Activated naive CD4-positive, alpha-beta T cell treated with anti-CD3 and anti-CD28 coated beads for 36 hours (primary cell): ENCODE measurements at places on chromosomes 11 and 22. TPM values are rescaled to one million over a fixed set of nuclear protein-coding genes. Genes with fewer than 3 reads are reported as not detected.

GRCh38 chr11:60214386-60214785 lies 28.6 kb downstream of the MS4A4E start:
- H3K27me3 ChIP-seq = peaks cover 10% of the 10 kb centered on the region
- H3K4me3 ChIP-seq = no peak overlapping the region
- no peaks in the 10 kb centered on the region for H3K4me1 ChIP-seq
- H3K36me3 ChIP-seq = no peaks in the 10 kb centered on the region

P4HA3 gene
- not detected for total RNA-seq

- no peak overlapping the region for H3K27ac ChIP-seq
- H3K4me3 ChIP-seq = no peak overlapping the region
- no peak for DNase-seq
- no peaks in the 10 kb centered on the region for H3K27me3 ChIP-seq
Observed at GRCh38 chr11:16027621-16028020, 328.7 kb downstream of the SOX6 start.

INPP5J gene
- 0.17 TPM for total RNA-seq

DNA sequence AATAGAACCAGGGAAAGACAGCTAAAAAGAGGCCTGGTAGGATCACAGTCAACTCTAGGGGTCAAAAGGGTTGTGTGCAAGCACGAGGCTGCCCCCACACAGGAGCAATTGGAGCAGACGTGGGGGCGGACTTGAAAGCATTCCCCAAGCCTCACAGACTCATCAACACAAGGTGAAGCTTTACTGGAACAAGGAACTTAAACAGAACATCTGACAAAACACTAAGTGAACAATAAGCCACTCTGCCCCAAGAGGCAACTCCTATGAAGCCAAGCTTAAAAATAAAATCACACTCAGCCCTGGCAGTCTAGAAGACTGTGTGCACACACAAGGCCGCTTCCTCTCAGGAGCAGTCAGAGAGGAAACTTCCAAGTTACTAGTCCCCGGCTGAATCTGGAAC lies 32.2 kb upstream of the TEAD1 start:
- no peak overlapping the region for H3K4me3 ChIP-seq
- H3K27me3 ChIP-seq = peaks cover 5% of the 10 kb centered on the region
- no peaks in the 10 kb centered on the region for H3K36me3 ChIP-seq
- no peak for DNase-seq
- no peak overlapping the region for H3K27ac ChIP-seq

- no peak overlapping the region for H3K27ac ChIP-seq
- no peaks in the 10 kb centered on the region for H3K27me3 ChIP-seq
- H3K4me3 ChIP-seq = no peak overlapping the region
- no peaks in the 10 kb centered on the region for H3K36me3 ChIP-seq
- DNase-seq = peak; percentile 55
Observed at GRCh38 chr11:12411806-12412727, 34.7 kb downstream of the PARVA start.

- DNase-seq = no peak
- no peaks in the 10 kb centered on the region for H3K4me1 ChIP-seq
Observed at GRCh38 chr11:117663821-117664220, 133.2 kb downstream of the DSCAML1 start.

DNA sequence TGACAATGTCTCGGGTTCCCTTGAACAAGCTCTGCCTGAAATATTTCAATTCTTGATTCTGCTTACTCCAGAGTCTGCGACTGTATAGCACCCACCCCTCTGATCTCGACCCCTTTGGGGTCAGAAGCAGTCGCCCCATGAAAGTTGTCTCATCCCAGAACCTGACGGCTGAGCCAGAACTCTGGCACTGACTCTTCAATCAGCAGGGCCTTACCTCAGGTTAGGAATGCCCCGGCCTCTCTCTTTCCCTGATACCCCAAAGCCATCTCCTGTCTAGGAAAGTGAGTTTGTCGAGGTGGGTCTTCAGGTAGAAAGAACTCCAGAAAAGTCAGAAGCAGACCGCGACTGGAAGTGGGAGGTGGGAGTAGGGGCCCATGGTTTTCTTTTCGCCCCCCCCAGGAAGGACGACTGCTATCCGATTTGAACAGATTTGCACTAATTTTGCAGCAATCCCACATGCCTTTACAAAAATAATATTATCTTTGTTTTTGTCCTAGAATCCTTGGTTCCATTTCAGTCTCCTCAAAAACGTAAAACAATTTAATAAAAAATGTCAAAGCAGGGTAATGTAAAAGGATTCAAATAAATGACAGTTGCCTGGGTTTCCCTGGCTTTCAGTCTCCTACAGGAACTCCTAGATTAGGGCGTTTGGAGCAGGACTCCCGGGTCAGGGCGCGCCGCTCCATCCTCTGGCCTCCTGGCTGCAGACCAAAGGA lies 898 bp upstream of the ROBO3 start:
- peaks cover 35% of the 10 kb centered on the region for H3K4me1 ChIP-seq
- no peaks in the 10 kb centered on the region for H3K36me3 ChIP-seq
- no peak overlapping the region for H3K4me3 ChIP-seq
- no peak for DNase-seq
- H3K27ac ChIP-seq = no peak overlapping the region
- peaks cover 86% of the 10 kb centered on the region for H3K27me3 ChIP-seq

- H3K4me3 ChIP-seq = no peak overlapping the region
- H3K36me3 ChIP-seq = no peaks in the 10 kb centered on the region
- peak; percentile 11 for DNase-seq
- H3K27ac ChIP-seq = no peak overlapping the region
- H3K27me3 ChIP-seq = no peaks in the 10 kb centered on the region
Observed at GRCh38 chr11:22730319-22730718, 63.9 kb downstream of the GAS2 start.

MAP6 gene
- not detected for total RNA-seq

GRCh38 chr22:24236656-24237055 lies 8.2 kb downstream of the GGT5 start:
- H3K36me3 ChIP-seq = no peaks in the 10 kb centered on the region
- H3K4me3 ChIP-seq = no peak overlapping the region
- no peaks in the 10 kb centered on the region for H3K27me3 ChIP-seq

DNA sequence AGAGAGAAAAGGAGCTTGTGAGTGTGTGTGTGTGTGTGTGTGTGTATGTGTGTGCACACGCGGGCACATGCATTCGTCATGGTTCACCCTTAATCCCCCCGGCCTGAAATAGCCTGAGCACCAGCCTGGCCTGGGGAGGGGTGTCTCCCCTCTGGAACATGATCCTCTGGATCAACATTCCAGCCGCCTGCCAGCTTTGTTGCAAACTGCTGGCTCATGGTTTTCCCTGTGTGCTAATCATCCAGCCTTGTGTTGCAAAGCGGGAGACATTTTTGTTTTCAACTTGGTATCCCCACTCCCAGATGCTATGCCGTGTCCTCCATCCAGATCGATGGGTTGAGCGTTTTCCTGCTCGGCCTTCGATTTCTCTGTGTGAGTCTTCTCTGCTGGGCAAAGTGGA lies 94.3 kb downstream of the FEZ1 start:
- peaks cover 34% of the 10 kb centered on the region for H3K27me3 ChIP-seq
- H3K27ac ChIP-seq = no peak overlapping the region
- no peak for DNase-seq
- no peak overlapping the region for H3K4me3 ChIP-seq

MRPL16 gene
- 59.5 TPM for total RNA-seq

GRCh38 chr11:130024361-130024760 lies 21.7 kb upstream of the PRDM10 start:
- no peak for DNase-seq
- peaks cover 1% of the 10 kb centered on the region for H3K4me1 ChIP-seq
- no peaks in the 10 kb centered on the region for H3K27me3 ChIP-seq
- H3K4me3 ChIP-seq = no peak overlapping the region
- no peaks in the 10 kb centered on the region for H3K36me3 ChIP-seq

DNA sequence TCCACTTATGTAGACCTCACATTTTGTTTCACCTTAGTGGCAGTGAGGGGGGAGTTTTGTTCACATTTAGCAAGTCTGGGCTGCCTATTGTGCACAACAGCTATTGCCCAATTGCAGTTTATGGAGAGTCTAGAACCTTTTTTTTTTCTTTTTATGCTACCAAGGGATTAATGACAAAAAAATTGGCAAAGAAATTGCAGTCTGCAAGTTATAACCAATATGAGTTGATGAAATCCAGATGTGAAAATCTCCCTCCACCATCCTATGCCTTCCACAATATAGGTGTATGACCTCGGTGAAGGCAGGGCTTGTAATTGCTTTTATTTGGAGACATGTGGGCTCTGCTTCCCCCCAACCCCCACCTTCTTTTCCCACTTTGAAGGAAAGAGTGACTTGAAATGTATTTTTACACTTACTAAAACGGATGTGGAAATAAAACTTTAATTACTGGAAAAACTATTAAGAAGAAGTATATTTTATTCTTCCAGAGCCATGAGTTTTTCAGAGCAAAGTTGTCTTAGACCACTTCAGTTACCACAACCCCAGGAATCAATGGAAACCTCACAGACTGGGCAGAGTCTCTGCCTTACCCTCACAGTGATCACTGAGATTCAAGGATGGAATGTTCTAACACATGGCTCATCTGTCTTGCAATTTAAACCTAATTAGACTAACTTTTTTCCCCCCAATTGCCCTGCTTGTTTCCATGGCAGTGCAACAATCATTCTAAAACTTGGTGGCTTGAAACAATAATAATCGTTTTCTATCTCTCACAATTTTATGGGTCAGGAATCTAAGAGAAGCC lies 120.8 kb upstream of the SLC5A12 start:
- H3K27me3 ChIP-seq = no peaks in the 10 kb centered on the region
- no peak overlapping the region for H3K4me3 ChIP-seq
- no peaks in the 10 kb centered on the region for H3K36me3 ChIP-seq
- H3K4me1 ChIP-seq = no peaks in the 10 kb centered on the region

DNA sequence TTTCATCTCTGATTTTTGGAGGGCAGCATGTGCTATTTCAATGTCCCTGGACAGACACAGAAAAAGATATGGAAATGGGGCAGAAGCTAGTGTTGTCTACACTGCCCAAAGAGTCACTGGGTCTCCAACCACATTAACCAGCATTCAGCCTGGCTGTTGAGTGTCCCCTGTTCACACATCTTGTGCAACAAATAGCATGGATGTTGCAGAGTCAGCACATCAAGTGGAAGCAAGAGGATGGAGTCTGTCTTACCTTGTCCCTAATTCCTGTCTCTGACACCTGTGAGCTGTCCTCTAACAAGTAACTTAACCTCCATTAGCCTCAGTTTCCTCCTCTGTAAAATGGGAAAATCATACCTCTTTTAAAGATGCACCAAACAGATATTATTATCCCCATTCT lies 60.2 kb downstream of the RCN1 start:
- H3K36me3 ChIP-seq = no peaks in the 10 kb centered on the region
- no peak for DNase-seq
- no peaks in the 10 kb centered on the region for H3K4me1 ChIP-seq
- no peak overlapping the region for H3K4me3 ChIP-seq
- peaks cover 14% of the 10 kb centered on the region for H3K27me3 ChIP-seq

DNA sequence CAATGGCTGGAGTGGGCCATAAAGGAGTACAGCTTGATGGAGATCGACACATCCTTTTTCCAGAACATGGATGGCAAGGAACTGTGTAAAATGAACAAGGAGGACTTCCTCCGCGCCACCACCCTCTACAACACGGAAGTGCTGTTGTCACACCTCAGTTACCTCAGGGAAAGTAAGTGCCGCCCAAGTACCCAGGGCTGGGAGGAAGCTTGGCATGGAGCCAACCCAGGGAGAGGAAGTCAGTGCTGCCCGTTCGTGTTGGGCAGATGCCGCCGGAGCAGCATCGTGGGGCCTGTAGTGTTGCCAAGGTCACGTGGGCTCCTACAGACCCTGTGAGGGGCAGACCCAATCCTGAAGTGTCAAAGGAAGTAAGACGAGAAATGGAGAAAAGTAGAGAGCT lies 78.9 kb downstream of the FLI1 start:
- H3K27me3 ChIP-seq = no peaks in the 10 kb centered on the region
- H3K4me1 ChIP-seq = peaks cover 37% of the 10 kb centered on the region
- peak; percentile 63 for DNase-seq
- H3K4me3 ChIP-seq = peak overlapping the region; percentile 2
- peaks cover 49% of the 10 kb centered on the region for H3K36me3 ChIP-seq
- peak overlapping the region; percentile 37 for H3K27ac ChIP-seq

DNA sequence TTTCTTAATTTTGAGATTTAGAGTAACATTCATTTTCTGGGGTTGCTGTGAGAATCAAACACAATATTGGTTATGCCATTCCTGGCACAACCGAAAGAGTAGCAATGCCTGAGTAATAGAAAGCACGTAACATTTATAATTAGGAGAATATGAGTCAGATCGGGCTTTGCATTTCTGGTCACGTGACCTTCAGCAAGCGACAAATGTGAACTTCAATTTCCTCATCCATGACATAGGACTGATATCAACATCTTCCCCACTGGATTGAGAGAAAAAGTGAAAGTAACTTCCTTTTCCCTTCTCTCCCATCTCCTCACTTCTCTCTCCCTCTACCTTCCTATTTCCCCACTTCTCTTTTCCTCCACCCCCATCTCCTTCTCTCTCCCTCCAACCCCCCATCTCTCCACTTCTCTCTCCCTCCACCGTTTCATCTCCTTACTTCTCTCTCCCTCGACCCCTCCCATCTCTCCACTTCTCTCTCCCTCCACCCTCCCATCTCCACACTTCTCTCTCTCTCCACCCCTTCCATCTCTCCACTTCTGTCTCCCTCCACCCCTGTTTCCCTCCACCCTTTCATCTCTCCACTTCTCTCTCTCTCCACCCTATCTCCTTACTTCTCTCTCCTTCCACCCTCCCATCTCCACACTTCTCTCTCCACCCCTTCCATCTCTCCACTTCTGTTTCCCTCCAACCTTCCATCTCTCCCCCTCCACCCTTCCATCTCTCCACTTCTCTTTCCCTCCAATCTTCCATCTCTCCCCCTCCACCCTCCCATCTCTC lies 33.5 kb upstream of the CAT start:
- H3K27ac ChIP-seq = no peak overlapping the region
- peaks cover 9% of the 10 kb centered on the region for H3K27me3 ChIP-seq
- no peaks in the 10 kb centered on the region for H3K36me3 ChIP-seq
- no peak overlapping the region for H3K4me3 ChIP-seq
- H3K4me1 ChIP-seq = peaks cover 16% of the 10 kb centered on the region

- H3K4me1 ChIP-seq = no peaks in the 10 kb centered on the region
- H3K36me3 ChIP-seq = no peaks in the 10 kb centered on the region
- peaks cover 7% of the 10 kb centered on the region for H3K27me3 ChIP-seq
- no peak overlapping the region for H3K4me3 ChIP-seq
- H3K27ac ChIP-seq = no peak overlapping the region
Observed at GRCh38 chr11:102186551-102187191, 76.4 kb downstream of the YAP1 start.

DNA sequence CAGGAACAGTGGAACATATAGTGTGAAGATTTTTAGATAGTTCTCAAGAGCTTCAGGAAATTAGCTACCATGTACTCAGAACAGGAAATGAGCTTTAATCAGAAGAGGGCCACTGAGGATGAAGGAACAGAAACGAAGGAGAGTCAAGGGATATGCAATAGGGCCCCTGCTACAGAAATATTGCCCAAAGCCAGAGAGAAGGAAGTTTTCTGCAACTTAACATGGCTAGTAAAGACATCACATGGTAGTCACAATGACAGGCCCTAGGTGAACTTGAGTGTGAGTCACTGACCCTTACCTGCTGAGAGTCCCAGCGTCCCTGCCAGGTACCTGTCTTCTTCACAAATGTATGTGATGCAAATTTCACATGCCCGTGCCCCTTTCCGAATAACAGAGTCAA lies 25.2 kb upstream of the CARD16 start:
- no peaks in the 10 kb centered on the region for H3K27me3 ChIP-seq
- no peaks in the 10 kb centered on the region for H3K36me3 ChIP-seq
- peaks cover 18% of the 10 kb centered on the region for H3K4me1 ChIP-seq
- H3K27ac ChIP-seq = peak overlapping the region; percentile 77
- H3K4me3 ChIP-seq = peak overlapping the region; percentile 71
- no peak for DNase-seq

EWSR1 gene
- 303 TPM for total RNA-seq

GRCh38 chr11:111334532-111335502 lies 36.5 kb downstream of the POU2AF3 start:
- H3K27me3 ChIP-seq = no peaks in the 10 kb centered on the region
- H3K4me3 ChIP-seq = no peak overlapping the region
- no peaks in the 10 kb centered on the region for H3K4me1 ChIP-seq
